ENCODE measurements at places on chromosomes 6 and 20.

GRCh38 chr6:33927112-33927511 lies 123.3 kb upstream of the MLN start:
- DNase-seq: no peak

GRCh38 chr6:168888786-168889345 lies 364.8 kb downstream of the THBS2 start:
- DNase-seq: no peak

- no peak for DNase-seq
Observed at GRCh38 chr6:51651132-51651817, 436.1 kb downstream of the PKHD1 start.

DNA sequence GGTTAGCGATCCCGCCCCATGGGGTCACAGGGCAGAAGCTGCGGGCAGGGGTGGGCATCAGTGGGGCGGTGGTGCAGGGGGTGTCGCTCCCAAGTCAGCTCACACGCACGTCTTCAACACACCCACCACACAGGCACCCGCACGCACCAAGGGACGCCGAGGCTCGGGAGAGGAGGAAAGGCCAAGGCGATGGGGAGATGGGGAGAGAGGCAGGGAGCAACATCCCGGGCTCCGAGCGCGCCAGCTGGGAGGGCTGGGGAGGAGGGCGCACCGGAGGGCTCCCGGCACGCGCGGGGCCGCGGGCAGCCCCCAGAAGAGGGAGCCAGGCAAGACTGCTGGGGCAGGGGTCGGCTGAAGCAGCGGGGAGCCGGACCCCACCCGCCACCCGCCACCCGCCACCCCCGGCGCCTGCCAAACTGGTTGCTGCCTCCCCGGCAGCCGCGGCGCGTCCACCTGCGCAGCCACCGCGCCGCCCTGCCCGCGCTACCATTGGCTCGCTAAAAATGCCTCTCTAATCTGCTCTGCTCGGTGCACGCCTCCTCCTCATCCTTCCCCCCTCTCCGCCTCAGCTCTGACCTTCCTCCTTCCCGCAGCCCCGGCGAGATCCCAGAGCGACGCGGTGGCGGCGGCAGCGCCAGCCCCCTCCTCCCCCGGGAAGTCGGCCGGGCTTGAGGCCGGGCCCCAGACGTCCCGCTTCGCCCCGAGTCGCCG lies at the start of gene PACSIN1:
Gene PACSIN1 (plus strand): TSS at position 546 of the 711 bp plus-strand sequence. CDS start 60,230 bp downstream, outside the sequence.
- DNase-seq: no peak

- no peak for DNase-seq
Observed at GRCh38 chr6:91608428-91608827, 1021.6 kb upstream of the MAP3K7 start.

- no peak for DNase-seq
Observed at GRCh38 chr20:13613917-13614316, 24.8 kb downstream of the TASP1 start.

- DNase-seq: no peak
Observed at GRCh38 chr6:9412951-9413559, 977.7 kb upstream of the SLC35B3 start.

GRCh38 chr20:62455929-62456328 lies 19.9 kb downstream of the GATA5 start:
- DNase-seq: no peak

GRCh38 chr6:67141005-67141404 lies 1434.0 kb upstream of the EYS start:
- DNase-seq: no peak

DNA sequence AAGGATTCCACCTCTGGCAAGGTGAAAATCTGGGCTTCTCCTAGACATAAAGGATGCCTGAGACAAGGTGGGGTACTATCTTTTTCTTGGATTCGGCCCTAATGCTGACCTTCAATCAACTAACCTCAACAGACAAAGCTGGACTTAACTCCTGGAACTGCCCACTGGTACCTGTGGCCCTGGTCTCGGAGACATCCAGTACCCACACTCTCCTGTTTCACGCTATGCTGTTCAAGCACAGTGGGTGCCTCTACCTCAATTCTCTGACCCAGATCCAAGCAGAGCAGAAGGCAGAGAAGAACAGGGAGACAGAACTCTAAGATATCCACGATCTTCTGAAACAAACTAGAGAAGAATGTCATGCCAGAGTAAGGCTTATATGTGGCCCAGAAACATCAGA lies 189.8 kb upstream of the FOXQ1 start:
- DNase-seq: no peak

DNA sequence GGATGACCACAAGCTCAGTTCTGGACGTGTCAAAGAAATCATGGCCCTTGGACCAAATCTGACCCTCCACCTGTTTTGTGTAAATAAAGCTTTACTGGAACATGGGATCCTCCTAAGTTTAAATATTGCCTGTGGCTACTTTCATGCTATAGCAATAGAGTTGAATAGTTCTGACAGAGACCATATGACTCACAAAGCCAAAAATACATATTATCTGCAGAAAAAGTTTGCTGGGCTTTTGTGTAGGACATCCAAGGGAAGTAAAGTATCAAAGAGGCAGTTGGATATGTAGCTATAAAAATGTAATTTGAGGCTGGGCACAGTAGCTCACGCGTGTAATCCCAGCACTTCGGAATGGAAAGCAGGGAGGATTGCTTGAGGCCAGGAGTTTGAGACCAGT lies 78.9 kb downstream of the TOX2 start:
- DNase-seq: no peak

- DNase-seq: no peak
Observed at GRCh38 chr20:50062006-50062838, 50.7 kb downstream of the UBE2V1 start.

- no peak for DNase-seq
Observed at GRCh38 chr6:2360716-2361115, 115.3 kb upstream of the GMDS start.

GRCh38 chr6:108732091-108732870 lies 115.9 kb upstream of the ARMC2 start:
- DNase-seq: no peak

DNA sequence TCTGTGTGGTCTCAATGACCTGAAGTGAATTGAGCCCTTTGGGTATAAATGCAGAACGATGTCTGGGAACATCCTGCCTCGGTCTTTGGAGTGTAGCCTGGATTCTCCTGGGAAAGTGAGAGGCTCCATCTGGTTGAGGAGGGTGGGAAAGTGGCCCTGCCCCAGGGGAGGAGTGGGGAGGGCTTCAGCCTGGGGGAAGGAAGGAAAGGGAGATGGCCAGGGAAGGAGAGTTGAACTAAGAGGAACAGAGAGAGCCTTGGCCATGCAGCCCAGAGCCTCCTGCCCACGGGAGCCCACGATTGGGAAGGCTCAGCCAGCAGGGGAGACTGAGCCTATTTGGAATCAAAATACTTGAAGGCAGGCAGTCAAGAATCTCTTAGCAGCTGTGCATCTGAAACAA lies 2.3 kb upstream of the EPB41L1 start:
- no peak for DNase-seq

DNA sequence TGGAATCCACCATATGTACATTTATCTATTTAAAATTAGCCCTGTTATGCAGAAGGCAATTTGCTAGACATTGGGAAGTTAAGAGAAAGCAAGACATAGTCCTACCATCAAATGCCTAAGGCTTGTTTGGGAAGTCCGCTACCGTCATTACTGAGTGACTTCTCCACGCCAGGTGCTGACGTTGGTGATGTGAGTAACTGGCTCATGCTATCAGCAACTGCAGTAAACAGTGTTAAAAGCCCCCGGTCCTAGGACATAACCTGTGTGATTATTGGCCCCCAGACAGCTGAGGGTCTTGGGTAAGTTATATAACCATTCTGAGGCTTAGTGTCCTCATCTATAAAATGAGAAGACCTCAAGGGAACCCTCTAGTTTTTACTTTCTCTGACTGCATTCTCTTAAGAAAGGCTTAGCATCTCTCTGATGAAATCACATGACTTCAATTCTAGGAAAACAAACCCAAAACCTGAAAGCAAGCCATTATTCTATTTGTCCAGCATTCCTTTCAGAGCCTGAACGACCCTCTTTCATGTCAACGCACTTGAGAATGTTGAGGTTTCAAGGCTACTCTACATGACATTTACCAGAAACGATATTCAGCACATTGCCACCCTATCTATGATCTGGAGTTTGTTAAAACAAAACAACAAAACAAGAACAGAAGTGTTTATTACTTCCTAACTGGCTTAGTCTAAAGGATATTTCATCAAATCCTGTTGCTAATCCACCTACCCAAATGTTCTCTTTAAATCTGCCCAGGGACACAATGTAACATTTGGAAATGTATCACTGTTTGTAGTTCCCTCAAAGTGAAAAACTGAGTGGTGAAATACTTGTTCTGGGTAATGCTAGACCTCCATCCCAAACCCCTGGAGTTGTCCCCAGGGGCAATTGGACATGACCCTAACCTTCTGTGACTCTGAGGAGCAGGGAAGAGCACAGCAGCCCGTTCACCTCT lies 133.8 kb downstream of the BTBD3 start:
- no peak for DNase-seq

- DNase-seq: no peak
Observed at GRCh38 chr20:31972471-31973021, 4.6 kb downstream of the XKR7 start.

- no peak for DNase-seq
Observed at GRCh38 chr20:7174554-7174953, 407.1 kb downstream of the BMP2 start.

DNA sequence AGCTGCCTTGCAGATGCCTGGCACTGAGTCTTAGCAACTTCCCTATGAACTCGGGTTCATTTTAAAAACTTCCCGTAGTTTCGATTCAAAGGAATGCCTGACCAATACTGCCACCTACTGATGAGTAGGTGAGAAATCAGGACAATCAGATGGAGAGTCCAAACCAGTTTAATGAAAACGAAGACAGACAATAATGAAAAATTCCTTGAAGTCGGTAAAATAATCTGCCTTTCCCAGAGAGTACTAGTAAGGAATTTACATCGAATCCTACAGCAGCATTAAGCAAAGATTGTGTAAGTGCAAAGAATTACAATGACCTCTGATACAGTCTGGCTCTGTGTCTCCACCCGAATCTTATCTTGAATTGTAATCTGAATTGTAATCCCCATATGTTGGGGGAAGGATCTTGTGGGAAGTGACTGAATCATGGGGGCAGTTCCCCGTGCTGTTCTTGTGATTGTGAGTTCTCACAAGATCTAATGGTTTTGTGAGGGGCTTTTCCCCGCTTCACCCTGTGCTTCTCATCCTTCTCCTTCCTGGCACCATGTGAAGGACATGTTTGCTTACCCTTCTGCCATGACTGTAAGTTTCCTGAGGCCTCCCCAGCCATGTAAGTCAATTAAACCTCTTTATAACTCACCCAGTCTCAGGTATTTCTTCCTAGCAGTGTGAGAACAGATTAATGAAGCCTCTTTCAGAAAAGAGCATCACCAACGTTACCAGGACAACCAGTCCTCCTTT lies 134.4 kb downstream of the ARHGAP18 start:
- no peak for DNase-seq

GRCh38 chr6:168746013-168746412 lies 305.0 kb downstream of the SMOC2 start:
- DNase-seq: no peak

DNA sequence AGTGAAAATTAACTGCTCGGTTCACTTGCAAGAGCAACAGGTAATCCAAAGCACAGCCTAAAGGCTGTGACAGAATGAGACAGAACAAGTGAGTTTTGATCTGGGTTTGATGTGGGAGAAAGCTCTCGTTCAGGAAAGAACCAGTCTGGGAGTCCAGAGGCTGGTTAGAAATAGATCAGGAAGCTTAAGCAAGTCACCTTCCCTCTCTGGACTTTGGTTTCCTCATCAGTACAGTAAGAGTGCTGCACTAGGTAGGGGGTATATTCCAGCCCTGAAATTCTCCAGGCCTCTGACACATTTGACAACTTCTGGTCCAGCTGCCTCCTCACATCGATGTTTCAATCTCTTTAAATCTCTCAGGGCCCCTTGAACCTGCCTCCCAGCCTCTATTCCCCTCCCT lies 33.7 kb upstream of the MDGA1 start:
- no peak for DNase-seq

DNA sequence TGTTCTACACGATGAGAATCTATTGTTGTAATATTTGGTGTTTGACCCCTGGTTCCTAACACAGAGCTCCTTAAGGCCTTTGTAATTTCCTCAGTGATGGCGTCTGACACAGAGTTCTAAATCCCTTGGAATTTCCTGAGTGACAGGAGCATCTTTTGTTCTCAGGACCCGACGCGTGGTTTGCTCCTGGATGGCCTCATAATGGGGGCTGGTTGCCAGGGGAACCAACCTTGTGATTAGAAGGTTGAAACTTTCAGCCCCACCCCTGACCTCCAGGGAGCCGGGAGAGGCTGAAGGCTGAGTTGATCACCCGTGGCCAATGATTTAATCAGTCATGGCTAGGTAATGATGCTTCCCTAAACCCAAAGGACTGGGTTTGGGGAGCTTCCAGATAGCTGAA lies 20.5 kb upstream of the ZNF133 start:
- DNase-seq: no peak

GRCh38 chr20:25341716-25342680 lies 48.6 kb downstream of the ABHD12 start:
- no peak for DNase-seq

GRCh38 chr6:5453546-5453945 lies 192.2 kb downstream of the FARS2 start:
- no peak for DNase-seq

DNA sequence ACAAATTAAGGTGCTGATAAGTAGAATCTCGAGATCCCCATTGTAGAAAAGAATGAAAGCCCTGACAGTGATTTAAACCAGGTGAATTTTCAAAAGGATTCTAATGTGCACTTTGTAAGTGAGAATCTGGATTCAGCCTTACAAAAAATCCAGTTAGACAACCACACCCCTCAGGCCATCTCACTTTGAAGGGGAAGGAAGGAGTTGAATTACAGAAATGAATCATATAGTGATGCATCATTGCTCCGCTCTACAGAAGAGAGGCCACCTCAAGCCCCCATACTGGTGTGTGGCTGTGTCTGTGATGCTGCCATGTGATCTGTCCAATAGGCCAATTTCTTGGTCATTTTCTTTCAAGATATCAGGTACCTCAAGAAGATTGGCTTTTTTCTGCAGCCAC lies 85.5 kb upstream of the NT5E start:
- no peak for DNase-seq

DNA sequence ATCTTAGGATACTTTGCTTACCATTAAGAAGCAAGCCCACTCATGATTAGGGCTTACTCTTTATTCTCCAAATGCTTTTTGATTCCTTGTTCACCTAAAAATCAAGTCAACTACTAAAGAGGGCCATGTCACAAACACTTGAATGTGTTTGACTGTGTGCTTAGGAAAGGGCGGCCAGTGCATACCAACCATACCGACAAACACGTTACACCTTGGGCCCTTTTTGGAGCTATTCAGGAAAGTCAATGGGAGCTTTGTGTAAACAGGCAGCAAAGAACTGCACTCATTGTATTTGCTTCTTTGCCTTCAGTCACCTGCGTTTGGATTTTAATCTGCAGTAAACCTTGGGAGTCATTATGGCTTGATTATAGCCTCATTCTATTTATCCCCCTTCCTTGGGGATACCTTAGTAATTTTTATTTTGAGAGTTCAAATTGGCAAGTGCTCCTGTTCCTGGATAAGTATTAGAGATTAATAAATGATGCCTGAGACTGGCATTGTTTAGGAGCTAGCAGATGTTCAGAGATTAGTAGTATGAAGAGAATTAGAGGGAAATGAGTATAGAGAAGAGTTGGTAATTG lies 102.6 kb upstream of the HDGFL1 start:
- no peak for DNase-seq

Measured in Right ventricle myocardium inferior (tissue), 1 donor.